ENCODE measurements at places on chromosomes 5 and 9.

- no peak for DNase-seq
Observed at GRCh38 chr5:54738118-54738972, 220.8 kb downstream of the SNX18 start.

DNA sequence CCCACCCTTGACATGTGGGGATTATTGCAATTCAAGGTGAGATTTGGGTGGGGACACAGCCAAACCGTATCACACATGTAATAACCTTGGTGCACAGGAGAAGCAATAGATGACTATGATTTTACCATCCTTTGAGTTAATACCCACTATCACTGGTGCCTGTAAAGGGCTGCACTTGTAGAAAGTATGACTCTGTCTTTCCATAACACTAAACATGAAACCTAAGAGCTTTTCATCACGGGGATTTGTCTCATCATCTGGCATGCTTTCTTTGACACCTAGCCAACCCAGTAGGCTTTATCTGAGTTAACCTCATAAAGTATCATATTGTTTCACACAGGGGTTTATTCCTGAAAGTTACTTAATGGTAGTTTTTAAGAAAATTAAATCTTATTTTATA lies 188.9 kb upstream of the TNC start:
- DNase-seq, result no peak

- DNase-seq, result no peak
Observed at GRCh38 chr9:83986765-83987401, 6.3 kb downstream of the RMI1 start.

DNA sequence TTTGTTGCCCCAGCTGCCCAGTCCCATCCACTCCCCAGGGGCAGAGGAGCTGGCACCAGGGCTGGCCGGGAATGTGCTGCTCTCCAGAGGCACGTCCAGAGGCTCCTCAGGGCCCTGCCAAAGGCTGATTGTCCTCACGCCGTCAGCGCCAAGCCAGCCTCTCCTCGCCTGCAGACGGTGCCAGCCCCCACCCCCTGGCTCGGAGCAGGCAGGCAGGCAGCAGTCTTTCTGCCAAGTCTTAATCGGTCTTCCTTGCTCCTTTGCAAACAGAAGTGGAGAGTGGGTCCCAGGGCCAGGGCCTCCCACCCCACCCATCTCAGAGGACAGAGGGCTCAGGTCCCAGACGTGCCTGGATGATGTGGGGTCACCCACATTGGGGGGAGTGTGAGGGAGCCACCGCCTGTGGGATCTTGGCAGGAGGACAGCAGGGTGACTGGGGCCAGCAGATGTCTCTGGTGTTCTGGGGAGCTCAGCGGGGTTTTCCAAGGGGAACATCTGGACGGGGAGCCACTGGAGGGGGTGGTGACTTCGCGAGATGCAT lies 36.3 kb downstream of the FAM163B start:
- no peak for DNase-seq

GRCh38 chr5:17816944-17817343 lies 182.7 kb downstream of the TAF11L14 start:
- DNase-seq, result no peak
